ENCODE measurements at places on chromosomes 1 and 21. TPM values are rescaled to one million over a fixed set of nuclear protein-coding genes. Genes with fewer than 3 reads are reported as not detected.

LRRC71 gene
- total RNA-seq: not detected

CDC42BPA gene
- total RNA-seq: 17.9 TPM

RAB3B gene
- 0.20 TPM for total RNA-seq

RYR2 gene
- total RNA-seq: not detected

OR2L5 gene
- total RNA-seq: not detected

GJC2 gene
- total RNA-seq: 45.3 TPM

GUCA2B gene
- total RNA-seq: 0.26 TPM

IL19 gene
- total RNA-seq: not detected

FAM3B gene
- total RNA-seq: not detected

PAPPA2 gene
- not detected for total RNA-seq

WNT3A gene
- not detected for total RNA-seq

NIBAN1 gene
- 1.9 TPM for total RNA-seq

ADAMTS1 gene
- total RNA-seq: not detected

HRNR gene
- not detected for total RNA-seq

PLA2G2F gene
- total RNA-seq: 0.41 TPM

MYBPHL gene
- not detected for total RNA-seq

UTS2 gene
- total RNA-seq: not detected

CD1B gene
- not detected for total RNA-seq

CFAP107 gene
- not detected for total RNA-seq

RSPH1 gene
- 2.7 TPM for total RNA-seq

ZSCAN20 gene
- 4.2 TPM for total RNA-seq

TEX38 gene
- total RNA-seq: 0.20 TPM

ANKRD35 gene
- 0.46 TPM for total RNA-seq

GNAT2 gene
- total RNA-seq: not detected

CLCC1 gene
- total RNA-seq: 11.0 TPM

TRAF5 gene
- 10.5 TPM for total RNA-seq

GNG4 gene
- 0.13 TPM for total RNA-seq

BSDC1 gene
- 48.3 TPM for total RNA-seq

CELA3A gene
- total RNA-seq: not detected

BACE2 gene
- 20.0 TPM for total RNA-seq

MMP23B gene
- total RNA-seq: 0.10 TPM

ALPL gene
- not detected for total RNA-seq

LCE2C gene
- total RNA-seq: not detected

FAM229A gene
- total RNA-seq: 12.4 TPM

USP24 gene
- 28.4 TPM for total RNA-seq

RHD gene
- 0.66 TPM for total RNA-seq

OR10R2 gene
- total RNA-seq: not detected

SPATA45 gene
- total RNA-seq: not detected

CTSS gene
- 5.8 TPM for total RNA-seq

DNASE2B gene
- total RNA-seq: not detected

BRINP2 gene
- not detected for total RNA-seq

PEX19 gene
- total RNA-seq: 19.5 TPM

FCRL1 gene
- total RNA-seq: 0.28 TPM

DCDC2B gene
- total RNA-seq: not detected

LCE3D gene
- total RNA-seq: not detected

LCE1E gene
- total RNA-seq: 5.2 TPM

C8A gene
- total RNA-seq: not detected

F5 gene
- total RNA-seq: 8.1 TPM

CITED4 gene
- total RNA-seq: 6.4 TPM

OR2L13 gene
- not detected for total RNA-seq

Data from HT-29 (cell line).